ENCODE measurements at places on chromosomes 16 and 17.
A peak's percentile ranks its signal among the peaks of the same experiment; 100 is the strongest.

- DNase-seq: no peak
These were observed 25.3 kb downstream of the CLEC16A start for GRCh38 chr16:10969615-10970014.

DNA sequence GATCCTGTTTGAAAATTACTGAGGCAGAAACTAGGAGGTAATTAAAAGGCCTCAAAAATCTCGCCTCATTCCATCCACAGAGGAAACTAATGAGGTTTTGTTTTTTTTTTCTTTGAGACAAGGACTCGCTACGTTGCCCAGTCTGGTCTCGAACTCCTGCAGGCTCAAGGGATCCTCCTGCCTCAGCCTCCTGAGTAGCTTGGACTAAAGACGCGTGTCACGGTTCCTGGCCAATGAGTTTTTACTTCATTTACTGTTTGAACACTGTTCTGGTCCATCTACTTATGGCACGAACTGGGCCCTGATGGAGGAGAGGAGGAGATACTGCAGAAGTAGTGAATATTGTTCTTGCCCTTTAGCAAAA is 600 bp upstream of the BLTP2 start:
- no peak for DNase-seq

- no peak for DNase-seq
These were observed 22.0 kb downstream of the SP2 start for GRCh38 chr17:47918006-47918405.

GRCh38 chr17:72004611-72005331 is 116.0 kb upstream of the SOX9 start:
- DNase-seq: no peak

DNA sequence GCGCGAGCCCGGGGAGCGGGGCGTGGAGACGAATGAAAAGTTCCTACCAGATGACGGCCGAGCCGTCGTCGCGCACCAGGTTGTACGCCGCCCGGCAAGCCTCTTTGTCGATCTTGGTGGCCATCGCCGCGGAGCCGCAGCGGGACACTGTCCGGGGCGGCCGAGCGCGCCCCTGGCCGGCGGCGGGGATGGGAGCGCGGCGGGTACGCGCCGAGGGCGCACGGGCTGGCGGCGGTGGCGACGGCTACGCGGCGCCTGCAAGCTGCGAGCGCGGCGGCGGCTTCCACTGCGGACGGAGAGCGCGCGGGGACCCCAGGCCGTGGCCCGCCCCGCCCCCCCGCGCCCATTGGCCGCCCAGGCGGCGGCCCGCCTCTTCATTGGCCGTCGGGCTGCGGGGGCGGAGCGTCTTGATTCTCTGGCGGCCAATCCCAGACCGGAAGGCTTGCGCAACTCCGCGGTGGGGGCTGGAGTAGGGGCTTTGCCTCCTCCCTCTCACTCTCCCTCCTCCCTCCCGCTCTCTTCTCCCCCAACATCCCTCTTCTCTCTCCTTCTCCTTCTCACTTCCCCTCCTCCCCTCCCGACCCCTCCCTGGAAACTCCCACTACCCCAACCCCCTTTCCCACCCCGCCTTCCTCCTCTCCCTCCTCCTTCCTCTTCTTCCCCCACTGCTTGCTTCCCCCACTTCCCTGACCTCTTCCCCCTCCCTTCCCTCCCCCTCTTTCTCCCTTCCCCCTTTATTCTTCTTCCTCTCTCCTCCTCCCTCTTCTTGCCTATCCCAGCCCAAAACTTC is at the start of gene COTL1:
TSS of gene COTL1 (minus strand) at position 288 of the 790 bp plus-strand sequence. CDS start at position 124, 164 bp downstream.
- DNase-seq: peak; percentile 97

DNA sequence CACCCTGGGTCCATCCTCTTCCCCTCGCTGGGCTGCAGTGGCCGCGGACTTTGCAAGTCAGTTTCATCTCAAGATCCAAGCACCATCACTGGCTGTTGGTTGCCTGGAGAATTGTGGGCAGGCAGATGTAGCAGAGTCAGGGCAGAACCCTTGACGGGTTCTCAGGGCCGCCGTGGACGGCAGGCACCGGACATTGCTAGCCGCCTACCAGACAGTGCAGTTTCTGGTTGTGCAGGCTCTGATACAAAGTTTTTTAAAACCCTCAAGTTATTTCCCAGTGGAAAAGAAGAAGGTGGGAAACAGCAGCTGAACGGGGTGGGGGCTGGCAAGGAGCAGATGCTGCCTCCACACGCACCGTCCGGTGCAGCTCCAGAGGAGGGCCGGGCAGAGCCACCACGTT is 3.4 kb downstream of the MAPK8IP3 start:
- no peak for DNase-seq

- DNase-seq: no peak
These were observed 141.1 kb downstream of the MSI2 start for GRCh38 chr17:57397402-57397801.

GRCh38 chr17:43573579-43574321 is 27.6 kb upstream of the ETV4 start:
- DNase-seq: no peak

- DNase-seq: no peak
These were observed 22.7 kb downstream of the CYB561 start for GRCh38 chr17:63423251-63423950.

GRCh38 chr17:78340183-78340955 is 19.5 kb downstream of the SOCS3 start:
- DNase-seq: no peak

- no peak for DNase-seq
These were observed 24.8 kb upstream of the SIAH1 start for GRCh38 chr16:48409839-48410632.

DNA sequence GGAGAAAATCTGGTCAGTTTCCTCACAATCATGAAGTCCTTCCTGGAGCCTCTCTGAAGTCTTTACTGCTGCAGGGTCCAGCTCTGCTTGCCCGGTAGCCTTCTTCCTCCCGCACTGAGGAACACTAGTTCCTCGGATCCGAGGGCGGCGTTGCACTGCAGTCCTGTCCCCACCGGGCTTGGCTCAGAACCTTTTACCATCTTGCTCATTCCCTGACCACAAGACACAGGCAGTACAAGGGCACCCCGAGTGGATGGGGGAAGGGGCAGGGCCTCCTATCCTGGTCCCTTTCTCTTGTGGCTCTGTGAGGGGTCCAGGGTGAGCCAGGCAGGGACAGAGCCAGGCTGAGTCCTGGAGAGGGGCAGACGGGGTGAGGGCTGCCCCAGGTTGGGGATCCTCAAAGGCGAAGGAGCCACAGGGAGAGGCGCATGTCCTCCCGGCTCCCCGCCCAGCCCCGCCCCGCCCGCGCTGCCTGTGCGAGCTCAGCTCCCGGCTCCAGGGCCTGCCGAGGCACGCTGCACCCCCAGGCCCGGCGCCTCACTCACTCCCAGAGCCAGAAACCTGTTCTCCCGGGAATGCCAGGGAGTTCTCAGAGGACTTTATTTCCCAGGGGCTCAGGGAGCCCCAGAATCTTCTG is 1.5 kb downstream of the FOXN1 start:
- no peak for DNase-seq

DNA sequence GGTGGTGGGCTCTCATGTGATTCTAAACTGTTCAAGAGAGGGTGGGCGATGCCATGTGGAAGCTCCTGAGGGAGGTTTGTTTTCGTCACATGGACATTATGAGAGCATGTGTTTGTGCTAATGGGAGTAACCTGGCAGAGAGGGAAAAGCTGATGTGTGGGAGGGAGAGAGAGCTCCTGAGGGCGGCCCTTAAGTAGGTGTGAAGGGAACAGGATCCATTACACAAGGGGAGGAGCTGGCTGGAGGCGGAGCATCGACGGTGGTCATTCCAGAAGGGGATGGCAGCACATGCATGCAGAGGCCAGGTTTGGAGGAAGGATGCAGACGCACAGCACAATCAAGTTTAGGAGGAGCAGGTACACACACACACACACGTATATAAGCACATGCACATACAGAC is 197.5 kb downstream of the RPTOR start:
- no peak for DNase-seq

DNA sequence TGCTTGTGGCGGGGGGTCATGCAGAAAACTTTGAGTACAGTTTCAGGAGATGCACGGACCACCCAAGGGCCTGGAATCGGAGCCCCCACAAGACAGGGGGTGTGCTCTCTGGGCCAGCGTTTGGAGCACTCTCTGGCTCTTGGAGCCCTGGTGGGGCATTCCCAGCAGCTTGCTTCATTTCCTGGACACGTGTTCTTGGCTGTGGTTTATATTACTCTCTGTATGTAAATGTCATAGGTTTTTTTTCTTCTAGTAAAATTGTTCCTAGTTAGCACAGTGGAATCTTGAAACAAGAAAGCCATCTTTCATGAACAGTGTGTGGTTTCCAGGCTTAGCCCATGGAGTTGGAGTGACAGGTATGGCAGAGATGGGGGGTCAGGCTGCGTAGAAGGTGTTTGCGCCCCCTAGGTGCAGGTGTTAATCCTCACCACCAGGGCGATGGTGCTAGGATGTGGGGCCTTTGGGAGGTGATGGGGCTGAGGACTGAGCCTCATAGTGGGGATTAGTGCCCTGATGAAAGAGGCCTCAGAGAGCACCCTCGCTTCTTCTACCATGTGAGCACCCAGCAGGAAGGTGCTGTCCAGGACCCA is 79.8 kb downstream of the JPH3 start:
- no peak for DNase-seq

DNA sequence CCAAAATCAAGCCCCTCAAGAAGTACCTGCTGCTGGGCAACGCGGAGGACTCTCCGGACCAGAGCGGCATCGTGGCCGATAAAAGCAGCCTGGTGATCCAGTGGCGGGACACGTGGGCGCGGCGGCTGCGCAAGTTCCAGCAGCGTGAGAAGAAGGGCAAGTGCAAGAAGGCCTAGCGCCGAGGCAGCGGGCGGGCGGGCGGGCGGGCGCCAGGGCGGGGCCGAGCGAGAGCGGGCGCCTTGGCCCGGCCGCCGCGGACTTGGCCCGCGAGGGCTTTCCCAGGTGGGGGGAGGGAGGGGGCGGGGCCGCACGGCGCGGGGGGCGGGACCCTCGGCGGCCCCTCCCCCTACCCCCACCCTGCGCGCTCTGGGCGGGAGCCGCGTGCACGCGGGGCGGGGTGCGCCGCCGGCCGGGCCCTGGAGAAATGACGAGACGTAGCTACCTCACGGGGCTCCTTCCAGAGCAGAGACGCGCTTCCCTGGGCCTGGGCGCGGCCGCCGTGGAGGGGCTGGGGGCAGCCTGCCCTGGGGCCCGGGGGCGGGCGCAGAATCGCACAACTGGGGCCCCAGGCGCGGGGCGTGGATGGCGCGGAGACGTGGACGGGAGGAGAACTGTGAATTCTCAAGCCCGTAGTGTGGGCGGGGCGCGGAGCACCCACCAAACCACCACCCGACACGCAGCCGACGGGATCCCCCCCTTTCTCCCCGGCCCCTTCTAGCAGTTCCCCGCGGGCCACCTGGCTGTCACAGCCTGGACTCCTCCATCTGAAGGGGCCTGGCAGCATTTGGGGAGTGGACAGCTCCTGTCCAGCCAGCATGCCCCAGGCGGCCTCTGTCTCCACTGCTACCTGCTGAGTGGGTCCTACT is 218.7 kb downstream of the NTN1 start:
- no peak for DNase-seq

DNA sequence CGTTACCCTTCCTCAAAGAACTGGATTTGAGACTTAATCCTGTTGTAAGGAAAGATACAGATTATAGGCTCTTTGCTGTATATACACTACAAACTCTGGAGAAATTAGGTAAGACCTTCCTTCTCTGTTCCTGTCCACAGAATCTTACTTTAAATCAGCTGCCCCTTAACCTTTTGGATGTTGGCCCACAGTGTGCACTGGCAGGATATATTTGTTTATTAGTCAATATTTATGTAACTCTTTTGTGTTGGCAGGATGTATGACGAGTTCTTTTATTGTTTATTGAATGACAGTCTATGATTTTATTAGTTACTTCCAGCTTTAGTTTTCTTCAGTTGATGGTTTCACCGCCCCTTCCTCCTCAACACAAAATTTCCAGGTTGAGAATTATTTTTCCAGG is 19.7 kb downstream of the LRRC36 start:
- no peak for DNase-seq

DNA sequence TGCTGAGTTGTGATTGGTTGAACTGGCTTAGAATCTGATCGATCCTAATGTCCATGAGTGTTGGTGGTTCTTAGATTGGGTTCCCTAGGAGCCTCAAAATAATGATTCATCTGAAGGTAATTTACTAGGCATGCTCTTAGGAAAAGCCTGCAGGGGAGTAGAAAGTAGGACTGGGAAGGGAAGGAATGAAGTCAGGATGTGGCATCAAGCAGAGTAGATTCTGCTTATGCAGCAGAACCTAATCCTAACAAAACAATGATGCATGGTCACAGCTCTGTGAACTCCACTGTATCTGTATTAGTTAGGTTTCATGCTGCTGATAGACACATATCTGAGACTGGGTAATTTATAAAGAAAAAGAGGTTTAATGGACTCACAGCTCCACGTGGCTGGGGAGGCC is 132.5 kb downstream of the HS3ST2 start:
- DNase-seq: no peak

GRCh38 chr17:77432742-77433141 is 292.0 kb downstream of the SEC14L1 start:
- DNase-seq: no peak

DNA sequence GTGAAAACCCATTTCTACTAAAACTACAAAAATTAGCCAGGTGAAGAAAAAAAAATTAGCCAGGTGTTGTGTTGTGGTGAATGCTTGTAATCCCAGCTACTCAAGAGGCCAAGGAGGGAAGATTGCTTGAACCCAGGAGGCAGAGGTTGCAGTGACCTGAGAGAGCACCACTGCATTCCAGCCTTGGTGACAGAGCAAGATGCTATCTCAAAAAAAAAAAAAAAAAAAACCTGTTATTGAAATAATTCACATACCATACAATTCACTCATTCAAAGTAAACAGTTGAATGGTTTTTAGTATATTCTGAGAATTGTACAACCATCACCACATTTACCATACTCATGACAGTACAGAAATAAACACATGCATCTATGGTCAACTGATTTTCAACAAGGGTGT is 31.0 kb downstream of the ZNRF1 start:
- no peak for DNase-seq

DNA sequence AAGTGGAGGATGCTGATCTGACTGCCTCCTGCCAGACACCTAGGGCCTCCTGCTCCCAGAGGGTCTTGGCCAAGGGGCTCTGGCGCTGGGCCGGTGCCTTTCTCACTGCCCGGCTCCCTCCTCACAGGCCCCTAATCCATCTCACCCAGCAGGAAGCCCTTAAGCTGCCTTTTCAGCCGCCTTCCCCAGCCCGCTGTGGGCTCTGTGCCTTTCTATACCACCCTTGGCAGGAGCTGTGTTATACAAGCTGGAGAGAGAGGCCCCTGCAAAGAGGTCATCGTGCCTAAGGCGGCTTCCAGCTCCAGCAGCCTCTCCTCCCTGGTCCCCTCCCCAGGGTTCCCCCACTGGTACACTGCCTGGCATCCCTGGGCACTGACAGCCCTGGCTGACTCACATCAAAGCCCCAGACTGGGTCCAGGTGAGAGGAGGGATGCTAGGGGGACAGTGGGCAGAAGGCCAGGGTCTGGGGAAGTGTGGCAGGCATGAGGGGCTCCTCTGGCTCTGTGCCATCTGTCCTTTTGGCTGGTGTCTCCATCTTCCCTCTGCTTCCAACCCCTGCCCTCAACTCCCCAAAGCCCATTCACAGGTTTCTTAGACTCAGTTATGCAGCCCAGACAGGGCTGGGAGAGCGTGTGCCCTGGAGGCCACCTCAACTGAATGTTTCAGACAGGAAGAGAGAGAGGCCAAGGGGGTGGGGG is 15.3 kb upstream of the FZD2 start:
- peak; percentile 46 for DNase-seq

- no peak for DNase-seq
These were observed at the start of gene SLC16A5 for GRCh38 chr17:75087558-75088453. Gene SLC16A5, plus strand, starts transcription at chr17:75087954. Its CDS starts 5,683 bp downstream, at chr17:75093637.
